Osteoblast (primary cell): ENCODE measurements at places on chromosomes 16 and 17. TPM values are rescaled to one million over a fixed set of nuclear protein-coding genes. Genes with fewer than 3 reads are reported as not detected.
A peak's percentile ranks its signal among the peaks of the same experiment; 100 is the strongest.

DNA sequence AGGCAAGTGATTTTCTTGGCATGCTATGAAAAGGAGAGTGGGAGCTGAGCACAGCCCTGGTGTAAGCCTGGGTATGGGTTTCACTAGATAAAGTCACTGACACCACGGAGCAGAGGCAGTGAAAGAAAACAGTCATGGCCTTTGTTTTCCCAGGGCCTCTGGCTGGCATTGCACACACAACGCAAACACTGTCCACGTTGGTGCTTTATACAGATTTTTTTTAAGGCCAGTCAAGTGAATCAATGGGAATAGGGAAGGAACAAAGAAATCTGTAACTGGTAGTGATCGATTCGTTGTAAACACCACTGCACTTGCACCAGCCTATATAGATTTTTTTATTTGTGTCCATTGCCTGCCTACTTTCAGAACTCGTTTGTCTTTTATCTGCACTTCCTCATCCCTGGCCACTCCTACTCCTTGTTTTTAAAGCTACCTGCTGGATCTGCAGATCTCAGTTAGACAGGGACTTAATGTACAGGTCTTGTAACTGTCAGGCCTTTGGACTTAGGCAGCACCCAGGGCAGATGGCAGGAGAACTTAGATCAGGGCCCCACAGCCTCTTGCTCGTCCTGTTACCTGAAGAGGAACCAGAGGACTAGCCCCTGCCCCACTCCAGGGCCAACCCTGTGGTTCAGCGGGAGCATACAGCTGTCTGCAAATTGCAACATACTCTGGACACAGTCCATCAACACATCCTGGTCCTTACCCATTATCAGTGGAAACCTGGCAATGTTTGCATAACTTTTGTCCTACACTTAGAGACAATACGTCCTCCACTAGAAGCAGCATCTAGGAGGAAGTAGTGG, 10.6 kb upstream of the TMIGD1 start:
- DNase-seq, result no peak

DNA sequence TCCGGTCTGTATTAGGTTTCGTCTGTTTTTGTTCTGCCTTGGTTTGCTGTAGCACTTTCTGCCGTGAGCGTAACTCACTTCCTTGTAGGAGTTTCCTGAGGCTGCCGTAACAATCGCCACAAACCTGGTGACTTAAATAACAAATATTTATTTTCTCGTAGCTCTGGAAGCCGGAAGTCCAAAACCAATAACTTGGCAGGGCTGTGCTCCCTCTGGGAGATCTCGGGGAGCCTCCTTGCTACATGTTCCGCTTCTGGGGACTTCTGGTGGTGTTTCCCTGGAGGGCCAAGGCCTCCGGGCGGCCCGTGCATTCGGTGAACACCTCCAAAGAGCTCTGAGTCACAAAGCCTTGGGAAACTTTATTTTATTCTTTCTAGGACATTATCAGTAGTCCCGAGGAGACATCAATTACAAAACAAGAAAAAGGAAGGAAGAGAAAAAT, 6.8 kb upstream of the WDR45B start:
- peak; percentile 77 for DNase-seq

DNA sequence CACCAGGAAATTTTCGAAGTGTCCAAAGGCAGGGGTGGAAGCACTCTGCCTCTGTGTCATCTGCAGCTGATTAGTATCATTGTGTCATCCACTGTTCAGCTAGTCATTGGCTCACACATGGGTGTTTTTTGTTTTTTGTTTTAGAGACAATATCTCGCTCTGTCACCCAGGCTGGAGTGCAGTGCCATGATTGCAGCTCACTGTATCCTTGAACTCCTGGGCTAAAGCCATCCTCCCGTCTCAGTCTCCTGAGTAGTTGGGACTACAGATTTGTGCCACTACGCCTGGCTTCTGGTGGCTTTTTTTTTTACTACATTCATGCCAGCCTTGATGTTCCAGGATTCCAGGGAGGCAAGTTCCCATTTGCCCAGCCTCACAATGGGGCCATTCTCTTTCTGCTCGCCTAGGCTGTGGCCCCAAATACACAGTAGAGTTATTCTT, 32.5 kb upstream of the MYO18A start:
- DNase-seq, result no peak

Gene CENPX
- total RNA-seq, result 13.8 and 18.8 TPM in 2 replicates
